ENCODE measurements at places on chromosomes 6 and 20.

DNA sequence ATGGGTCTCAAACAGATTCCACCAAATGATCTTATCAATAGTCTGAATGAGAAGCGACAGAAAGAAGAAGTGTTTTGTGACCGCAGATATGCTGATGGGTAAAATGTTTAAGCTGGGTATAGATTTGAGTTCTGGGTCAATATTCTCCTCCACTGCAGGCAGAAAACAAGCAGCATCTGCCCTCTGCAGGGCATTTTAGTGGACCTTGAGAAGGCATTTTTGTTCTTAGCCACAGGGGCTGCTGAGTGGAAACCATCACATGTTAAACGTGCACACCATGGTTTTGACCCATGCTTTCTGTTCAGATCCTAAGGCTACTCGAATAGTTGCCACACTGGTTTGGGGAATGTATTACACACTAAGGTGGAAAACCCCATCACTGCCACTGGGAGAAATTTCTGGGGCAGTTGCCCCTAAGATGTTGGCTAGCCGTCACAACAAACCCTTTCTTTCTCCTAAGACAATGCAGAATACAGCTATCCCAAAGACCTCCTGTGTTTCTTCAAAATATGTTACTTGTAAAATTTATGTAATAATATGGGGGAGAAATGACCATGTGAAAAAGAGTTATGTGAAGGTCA is 5.5 kb downstream of the POU3F2 start:
- DNase-seq, result no peak

GRCh38 chr6:55293116-55293515 is 34.2 kb upstream of the GFRAL start:
- DNase-seq, result no peak

GRCh38 chr20:50799890-50800550 is 5.2 kb downstream of the BCAS4 start:
- no peak for DNase-seq

DNA sequence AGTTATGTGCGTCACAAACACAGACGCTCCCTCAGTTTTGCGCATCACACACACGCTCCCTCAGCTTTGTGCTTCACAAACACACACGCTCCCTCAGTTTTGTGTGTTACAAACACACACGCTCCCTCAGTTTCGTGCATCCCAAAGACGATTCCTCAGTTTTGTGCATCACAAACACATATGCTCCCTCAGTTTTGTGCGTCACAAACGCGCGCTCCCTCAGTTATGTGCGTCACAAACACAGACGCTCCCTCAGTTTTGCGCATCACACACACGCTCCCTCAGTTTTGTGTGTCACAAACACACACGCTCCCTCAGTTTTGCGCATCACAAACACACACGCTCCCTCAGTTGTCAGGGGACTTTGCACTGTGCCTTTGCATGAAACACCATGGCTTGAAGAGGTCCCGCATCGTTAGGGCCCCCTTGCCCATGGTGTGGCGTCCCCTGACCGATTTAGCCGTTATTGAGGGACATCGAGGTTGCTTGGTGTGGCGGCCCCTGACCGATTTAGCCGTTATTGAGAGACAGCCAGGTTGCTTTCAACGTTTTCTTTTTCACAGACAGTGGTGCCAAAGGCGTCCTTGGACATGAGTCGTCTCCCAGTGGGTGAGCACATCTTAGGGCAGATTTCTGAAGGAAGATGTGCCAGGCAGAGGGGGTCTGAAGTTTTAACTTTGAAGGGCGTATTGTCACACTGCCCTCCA is 28.1 kb upstream of the MYT1 start:
- DNase-seq, result no peak

GRCh38 chr20:32427996-32428395 is 69.9 kb downstream of the ASXL1 start:
- no peak for DNase-seq

DNA sequence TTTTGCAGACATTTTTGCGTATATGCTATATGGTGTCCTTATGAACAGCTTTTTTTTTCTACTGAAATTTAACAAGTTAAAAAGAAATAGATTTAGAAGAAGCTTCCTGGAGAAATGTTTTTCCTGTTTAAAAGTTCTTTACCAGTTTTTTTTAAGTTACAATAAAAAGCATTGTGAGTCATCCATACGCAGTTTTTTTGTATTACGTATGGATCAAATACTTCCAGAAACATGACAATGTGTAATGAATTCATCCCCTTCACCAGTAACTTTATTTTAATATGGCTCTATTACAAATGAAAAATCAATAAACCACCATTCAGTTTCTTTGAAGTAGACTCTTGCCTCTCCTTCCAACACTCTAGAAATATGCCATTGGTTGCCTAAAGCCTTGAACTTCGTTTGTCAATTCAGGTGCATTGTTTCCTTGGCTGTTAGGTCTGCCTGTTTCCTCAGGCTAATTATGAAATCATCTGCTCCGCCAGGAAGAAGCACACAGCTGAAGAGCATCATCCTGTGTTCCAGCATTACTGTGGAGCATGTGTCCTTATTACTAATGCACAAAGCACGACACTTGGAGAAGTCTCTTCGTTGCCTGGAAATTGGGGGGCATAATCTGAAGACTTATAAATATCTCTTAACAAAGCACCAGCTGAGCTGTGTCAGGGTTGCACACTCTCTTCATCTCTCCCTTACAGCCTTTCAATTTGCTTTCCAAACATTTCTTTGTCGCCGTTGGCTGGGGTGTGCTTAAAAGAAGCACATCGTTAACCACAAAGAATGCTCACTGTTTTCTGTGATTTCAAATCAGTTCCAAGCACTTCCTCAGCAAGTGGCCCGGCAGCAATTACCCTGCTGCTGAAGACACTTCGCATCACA is 9.6 kb downstream of the MOXD1 start:
- DNase-seq, result no peak

GRCh38 chr20:56358600-56359211 is at the start of gene FAM210B:
Gene FAM210B (plus strand): TSS chr20:56358974. CDS start chr20:56359006, 32 bp downstream.
- no peak for DNase-seq

DNA sequence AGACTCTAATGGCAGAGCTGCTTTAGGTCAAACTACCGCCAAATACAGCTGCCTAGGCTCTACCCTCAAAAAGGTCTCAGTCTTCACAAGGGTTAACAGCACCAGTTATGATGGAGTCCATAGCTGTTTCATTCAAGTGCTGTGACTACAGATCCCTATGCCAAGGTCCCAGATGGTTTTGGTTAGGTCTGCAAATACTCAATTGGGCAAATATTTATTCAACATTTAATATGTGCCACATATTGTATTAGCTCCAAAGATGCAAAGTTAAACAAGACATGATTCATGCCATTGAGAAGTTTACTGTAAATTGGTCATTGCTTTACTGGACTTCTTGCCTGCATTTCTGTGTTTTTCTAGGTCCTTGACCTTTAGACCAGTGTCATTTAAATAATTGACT is 55.8 kb upstream of the TFAP2D start:
- no peak for DNase-seq

GRCh38 chr6:148758492-148758891 is 11.7 kb downstream of the UST start:
- DNase-seq, result no peak

GRCh38 chr20:37340998-37341397 is 4.9 kb upstream of the SRC start:
- no peak for DNase-seq

- DNase-seq, result no peak
Measured at GRCh38 chr6:12973386-12973785, 256.8 kb downstream of the PHACTR1 start.

DNA sequence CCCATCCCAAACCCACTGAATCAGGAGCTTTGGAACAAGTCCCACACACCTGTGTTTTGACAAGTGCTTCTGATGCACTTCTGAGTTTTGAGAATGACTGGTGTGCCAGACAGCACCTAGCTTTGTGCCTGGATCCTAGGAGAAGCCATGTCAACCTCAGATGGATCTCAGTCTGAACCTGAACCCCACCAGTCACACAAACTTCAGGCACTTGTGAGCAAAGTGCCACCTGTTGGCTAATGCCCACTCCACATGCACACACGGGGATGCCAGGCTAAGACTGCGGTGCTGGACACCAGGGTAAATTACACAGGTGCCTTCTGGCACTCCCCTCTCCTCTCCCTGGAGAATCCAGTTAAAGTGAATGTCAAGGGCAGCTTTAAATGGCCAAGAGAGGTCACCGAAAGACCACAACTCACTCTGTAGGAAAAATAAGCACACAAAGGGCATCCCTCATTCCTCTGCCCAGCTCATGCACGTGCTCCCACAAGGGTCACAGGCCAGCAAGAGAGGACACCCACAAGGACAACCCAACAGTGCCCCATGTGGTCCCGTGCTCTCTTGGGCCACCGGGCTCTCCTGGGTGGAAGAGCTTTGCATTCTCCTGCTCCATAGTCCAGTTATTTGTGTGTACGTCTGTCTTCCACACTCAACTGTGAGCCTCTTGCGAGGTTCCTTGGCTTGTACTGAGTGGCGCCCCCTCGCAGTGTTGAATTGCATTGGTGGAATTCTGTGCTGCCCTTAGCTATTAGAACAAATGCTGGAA is 45.6 kb downstream of the TAF8 start:
- no peak for DNase-seq

DNA sequence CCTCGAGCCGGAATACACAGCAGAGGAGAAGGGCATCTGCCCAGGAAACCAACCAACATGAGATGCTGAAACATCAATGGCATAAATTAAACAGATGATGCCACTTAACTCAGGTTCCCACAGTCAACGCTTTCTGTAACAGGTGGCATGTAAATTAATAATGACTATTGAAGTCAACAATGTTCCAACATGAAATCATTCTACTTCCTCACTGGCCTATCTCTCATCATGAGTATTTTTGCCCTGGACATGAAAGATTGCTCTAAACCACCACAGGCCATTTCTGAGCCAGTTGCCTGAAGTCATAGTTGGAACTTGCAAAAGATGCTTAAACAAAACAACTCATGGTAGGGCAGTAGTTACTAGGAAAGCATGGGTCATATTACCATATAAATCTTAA is 397.9 kb upstream of the JARID2 start:
- DNase-seq, result no peak

GRCh38 chr6:148001844-148002642 is 340.6 kb upstream of the SASH1 start:
- DNase-seq, result no peak

GRCh38 chr20:20466341-20466879 is 98.5 kb downstream of the INSM1 start:
- no peak for DNase-seq

DNA sequence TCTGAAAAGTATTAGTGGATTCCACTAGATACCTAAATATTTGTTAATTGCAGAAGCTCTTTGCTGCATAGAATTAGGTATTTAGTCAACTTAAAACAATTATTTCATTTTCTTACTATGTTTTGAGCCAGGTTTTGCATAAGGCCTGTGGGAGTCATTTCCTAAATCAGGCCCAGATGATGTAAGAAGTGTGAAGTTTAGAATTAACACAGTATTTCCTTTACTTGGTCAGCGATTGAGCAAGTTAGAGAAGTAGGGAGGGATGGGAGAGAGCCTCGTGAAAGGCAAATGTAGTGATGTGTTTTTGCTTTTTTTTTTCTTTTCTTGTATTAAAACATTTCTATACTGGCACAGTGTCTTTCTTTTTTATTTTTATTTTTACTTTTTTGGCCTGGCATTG is 711.1 kb downstream of the HDGFL1 start:
- no peak for DNase-seq

DNA sequence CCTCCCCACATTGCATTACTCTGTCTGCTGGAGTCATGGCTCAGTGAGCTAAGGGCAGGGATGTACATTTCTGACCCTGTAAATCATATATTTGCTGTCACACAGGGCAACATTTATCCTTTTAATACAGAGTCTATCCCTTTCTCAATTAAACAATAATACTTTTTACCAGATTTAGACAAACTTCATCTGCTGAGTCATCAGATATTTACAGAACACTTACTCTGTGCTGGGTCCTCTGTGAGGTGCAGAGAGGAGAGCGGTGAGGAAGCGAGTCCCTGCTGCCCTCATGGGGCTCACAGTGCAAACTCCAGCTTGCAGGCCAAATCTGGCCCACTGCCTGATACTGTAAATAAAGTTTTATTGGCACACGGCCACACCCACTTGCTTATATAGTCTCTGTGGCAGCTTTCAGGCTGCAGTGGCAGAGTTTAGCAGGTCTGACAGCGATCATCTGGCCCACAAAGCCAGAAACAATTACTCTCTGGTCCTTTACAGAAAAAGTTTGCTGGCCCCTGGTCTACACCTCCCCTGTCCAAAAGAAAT is 144.5 kb downstream of the CDH26 start:
- no peak for DNase-seq

DNA sequence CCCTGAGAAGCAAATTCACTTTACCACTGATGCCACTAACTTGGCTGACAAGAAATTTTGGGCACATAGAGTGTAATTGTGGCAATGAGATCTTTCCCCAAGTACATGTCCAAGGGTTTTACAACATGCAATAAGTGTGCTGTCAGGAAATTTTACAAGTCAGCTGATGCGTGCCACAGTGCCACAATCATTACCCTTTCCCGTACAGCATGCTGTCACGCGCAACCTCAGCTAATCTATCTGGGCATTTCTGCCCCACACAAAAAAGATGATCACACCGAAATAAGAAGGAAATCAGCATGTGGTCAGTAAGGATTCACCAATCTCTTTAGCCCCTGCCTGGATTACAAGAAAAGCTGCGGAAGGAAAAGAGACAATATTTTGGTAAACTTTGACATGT is 163.6 kb upstream of the PREP start:
- DNase-seq, result no peak

GRCh38 chr6:12291071-12291838 is 1.1 kb downstream of the EDN1 start:
- no peak for DNase-seq

DNA sequence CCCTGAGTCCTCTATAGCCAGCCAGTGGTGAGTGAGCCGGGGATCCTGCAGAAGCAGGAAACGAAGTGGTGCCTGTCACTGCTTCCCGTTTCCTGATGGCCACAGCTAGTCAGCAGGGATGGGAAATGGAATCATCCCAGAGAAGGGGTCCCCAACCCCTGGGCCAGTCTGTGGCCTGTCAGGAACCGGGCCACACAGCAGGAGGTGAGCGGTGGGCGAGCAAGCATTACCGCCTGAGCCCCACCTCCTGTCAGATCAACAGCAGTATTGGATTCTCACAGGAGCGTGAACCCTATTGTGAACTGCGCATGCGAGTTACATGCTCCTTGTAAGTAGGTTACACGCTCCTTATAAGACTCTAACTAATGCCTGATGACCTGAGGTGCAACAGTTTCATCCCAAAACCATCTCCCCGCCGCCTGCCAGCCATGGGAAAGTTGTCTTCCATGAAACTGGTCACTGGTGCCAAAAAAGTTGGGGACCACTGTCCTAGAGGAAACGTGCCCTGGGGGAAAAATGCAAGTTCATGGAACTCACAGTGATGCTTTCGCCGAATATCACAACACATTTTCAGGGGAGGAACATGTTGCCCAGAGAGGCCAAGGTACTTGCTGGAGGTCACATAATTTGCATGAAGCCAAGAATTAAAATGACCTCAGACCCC is 113.8 kb downstream of the JPH2 start:
- no peak for DNase-seq

DNA sequence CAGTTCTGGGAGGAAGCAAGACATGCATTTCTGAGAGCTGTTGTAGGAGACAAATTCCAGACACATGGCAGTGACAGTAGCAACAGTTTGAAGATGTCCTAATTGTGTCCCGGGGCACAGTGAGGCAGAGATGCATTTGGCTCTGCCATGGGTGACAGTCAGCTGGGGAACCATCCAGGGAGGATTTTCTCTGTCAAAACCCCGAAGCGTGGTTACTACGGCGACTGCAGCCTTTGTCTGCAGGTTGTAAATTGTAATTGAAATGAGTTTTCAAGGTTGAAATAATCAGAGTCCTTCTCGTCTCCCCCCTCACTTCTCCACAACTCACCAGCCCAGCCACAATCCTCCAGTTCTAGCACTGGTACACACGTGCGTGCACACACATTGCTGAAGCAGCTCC is 100.1 kb downstream of the GRM4 start:
- no peak for DNase-seq

- no peak for DNase-seq
Measured at GRCh38 chr6:5619249-5619648, 357.9 kb downstream of the FARS2 start.

Data from NCI-H187 treated with DMSO at 0.1 percent for 48 hours (cell line).